ENCODE measurements at places on chromosomes 16 and 17.

- no peak for DNase-seq
Measured at GRCh38 chr16:75632857-75633256, 9.8 kb upstream of the ADAT1 start.

GRCh38 chr17:72416054-72416675, 295.3 kb downstream of the SOX9 start:
- DNase-seq = no peak

- no peak for DNase-seq
Measured at GRCh38 chr17:39002991-39003715, 36.0 kb upstream of the FBXO47 start.

GRCh38 chr17:65857718-65858117, 296.3 kb upstream of the AXIN2 start:
- DNase-seq = no peak

Data from Panc1 (cell line).